ENCODE measurements at places on chromosomes 12 and 14. TPM values are rescaled to one million over a fixed set of nuclear protein-coding genes. Genes with fewer than 3 reads are reported as not detected.

DNA sequence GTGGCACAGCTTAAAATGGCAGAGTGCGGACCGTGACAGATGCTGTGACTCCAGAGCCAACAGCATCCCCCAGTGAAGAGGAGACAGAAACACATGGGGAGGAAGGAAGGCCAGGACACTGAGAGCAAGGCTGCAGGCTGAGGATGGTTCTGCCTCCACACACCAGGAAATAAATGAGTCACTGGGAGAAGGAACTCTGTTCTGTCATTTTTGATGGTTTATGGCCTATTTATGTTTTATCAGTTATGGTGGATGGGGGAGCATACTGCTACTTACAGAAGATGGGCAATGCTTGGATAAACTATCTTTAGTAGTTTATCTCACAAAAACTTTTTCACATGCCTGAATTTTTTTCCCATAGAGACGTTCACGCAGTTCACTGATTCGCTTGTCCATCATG lies 33.8 kb downstream of the ZFYVE21 start:
- no peaks in the 10 kb centered on the region for H3K36me3 ChIP-seq
- H3K4me3 ChIP-seq = no peak overlapping the region
- H3K27ac ChIP-seq = no peak overlapping the region
- DNase-seq = peak; percentile 61

GRCh38 chr14:67673451-67673850 lies 981 bp downstream of the VTI1B start:
- H3K27me3 ChIP-seq = no peaks in the 10 kb centered on the region
- H3K4me3 ChIP-seq = peak overlapping the region; percentile 94
- no peak for DNase-seq
- peaks cover 5% of the 10 kb centered on the region for H3K36me3 ChIP-seq
- H3K27ac ChIP-seq = no peak overlapping the region

DNA sequence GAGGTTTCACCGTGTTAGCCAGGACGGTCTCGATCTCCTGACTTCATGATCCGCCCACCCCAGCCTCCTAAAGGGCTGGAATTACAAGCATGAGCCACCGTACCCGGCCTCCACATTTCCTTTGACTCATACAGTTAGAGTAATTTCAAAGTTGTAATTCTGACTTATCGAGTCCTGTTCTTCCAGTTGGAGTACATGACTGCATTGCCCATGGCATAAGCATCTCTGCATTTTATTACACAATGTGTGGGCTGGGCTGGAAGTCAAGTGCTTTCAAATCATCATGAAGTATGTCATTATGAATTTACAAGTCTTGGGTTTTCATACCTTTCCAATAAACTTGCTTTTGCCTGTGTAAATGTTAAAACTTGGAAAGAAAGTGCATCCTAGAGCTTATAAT lies 1295.7 kb upstream of the FLRT2 start:
- no peak overlapping the region for H3K27ac ChIP-seq
- DNase-seq = no peak
- H3K36me3 ChIP-seq = no peaks in the 10 kb centered on the region
- no peaks in the 10 kb centered on the region for H3K27me3 ChIP-seq
- H3K4me3 ChIP-seq = no peak overlapping the region

- no peak overlapping the region for H3K4me3 ChIP-seq
- no peak overlapping the region for H3K27ac ChIP-seq
- H3K36me3 ChIP-seq = no peaks in the 10 kb centered on the region
- DNase-seq = peak; percentile 24
Observed at GRCh38 chr14:54001189-54001878, 44.7 kb upstream of the BMP4 start.

DNA sequence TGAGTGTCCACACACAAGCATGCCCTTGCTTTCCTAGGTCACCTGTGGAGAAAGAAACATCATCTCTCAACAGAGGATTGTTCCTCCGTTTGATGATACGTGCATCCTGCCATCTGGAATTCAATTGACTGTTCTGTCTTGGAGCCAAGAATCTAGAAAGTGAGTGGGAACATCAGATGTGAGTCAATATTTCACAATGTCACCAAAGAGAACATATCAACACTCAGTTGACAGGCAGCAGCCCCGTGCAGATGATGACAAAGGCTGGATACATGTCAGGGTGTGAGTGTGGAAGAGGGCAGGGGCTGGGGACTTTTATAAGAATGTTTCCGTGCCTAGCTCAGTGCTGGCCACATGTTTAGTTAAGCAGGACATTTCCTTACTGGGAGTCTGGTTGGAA lies 76.1 kb downstream of the TBC1D30 start:
- no peaks in the 10 kb centered on the region for H3K27me3 ChIP-seq
- no peaks in the 10 kb centered on the region for H3K4me1 ChIP-seq
- H3K36me3 ChIP-seq = no peaks in the 10 kb centered on the region
- no peak for DNase-seq
- H3K4me3 ChIP-seq = no peak overlapping the region

The SERPINA5 gene
- 8.6 TPM for polyA plus RNA-seq

DNA sequence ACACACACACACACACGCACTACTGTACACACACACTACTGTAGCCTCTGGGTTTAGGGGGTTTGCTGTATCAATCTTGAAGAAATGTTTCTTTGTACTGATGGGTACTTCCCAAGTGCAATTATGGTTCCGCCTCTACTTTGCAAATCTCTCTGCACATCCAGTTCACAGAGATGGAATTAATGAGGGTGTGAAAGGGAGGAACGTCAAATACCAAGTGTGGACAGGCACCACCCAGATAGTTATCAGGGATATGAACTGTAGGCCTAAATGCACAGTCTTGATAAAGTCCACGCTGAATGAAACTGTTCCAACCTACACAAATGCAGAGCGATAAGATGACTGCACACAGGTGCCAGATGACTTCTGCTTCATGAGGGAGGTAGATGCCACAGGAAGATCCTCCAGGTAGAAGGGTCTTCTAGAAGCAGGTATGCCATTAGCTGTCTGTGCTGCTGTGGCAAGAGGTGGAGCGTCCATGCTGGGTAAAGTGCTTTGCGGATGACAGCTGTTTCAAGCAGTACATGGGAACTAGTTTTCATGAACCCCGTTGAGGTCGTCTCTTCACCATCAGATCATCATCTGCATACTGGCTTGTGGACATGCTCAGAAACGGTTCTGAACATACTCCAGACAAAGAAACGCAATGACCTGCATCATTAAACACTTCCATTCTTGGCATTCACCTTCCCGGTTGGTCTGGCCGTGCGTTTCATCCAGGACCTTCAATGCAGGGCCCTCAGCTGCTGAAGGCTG lies 314.3 kb upstream of the RTL1 start:
- peaks cover 47% of the 10 kb centered on the region for H3K4me1 ChIP-seq
- no peaks in the 10 kb centered on the region for H3K36me3 ChIP-seq
- no peak overlapping the region for H3K4me3 ChIP-seq
- DNase-seq = no peak
- no peaks in the 10 kb centered on the region for H3K27me3 ChIP-seq

DNA sequence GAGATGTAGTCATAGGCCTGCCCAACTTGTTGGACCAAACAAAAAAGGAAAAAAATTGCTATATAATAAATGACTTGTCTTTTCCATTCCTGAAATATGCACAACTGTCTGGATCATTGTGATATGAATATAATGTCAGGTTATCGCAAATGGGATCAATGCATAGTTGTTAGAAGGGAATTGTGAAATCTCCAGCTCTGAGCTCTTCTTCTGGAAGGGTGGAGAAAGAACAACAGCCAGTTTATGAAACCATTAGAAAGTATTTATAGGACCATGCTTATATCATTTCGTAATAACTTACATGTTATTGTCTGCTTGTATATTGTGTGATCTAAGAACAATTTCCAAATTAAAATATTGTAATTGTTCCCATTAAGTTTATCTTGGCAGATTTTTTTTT lies 35.7 kb upstream of the HIF1A start:
- no peak for DNase-seq
- H3K36me3 ChIP-seq = no peaks in the 10 kb centered on the region
- no peak overlapping the region for H3K27ac ChIP-seq
- H3K27me3 ChIP-seq = no peaks in the 10 kb centered on the region

The MED6 gene
- polyA plus RNA-seq = 15.7 TPM

GRCh38 chr12:5588591-5588990 lies 156.7 kb downstream of the NTF3 start:
- H3K36me3 ChIP-seq = no peaks in the 10 kb centered on the region
- no peak for DNase-seq
- H3K27me3 ChIP-seq = no peaks in the 10 kb centered on the region
- no peaks in the 10 kb centered on the region for H3K4me1 ChIP-seq
- H3K27ac ChIP-seq = no peak overlapping the region

GRCh38 chr12:93614917-93615596 lies 42.6 kb downstream of the SOCS2 start:
- peaks cover 6% of the 10 kb centered on the region for H3K27me3 ChIP-seq
- no peaks in the 10 kb centered on the region for H3K4me1 ChIP-seq
- no peaks in the 10 kb centered on the region for H3K36me3 ChIP-seq
- H3K4me3 ChIP-seq = no peak overlapping the region
- DNase-seq = no peak

DNA sequence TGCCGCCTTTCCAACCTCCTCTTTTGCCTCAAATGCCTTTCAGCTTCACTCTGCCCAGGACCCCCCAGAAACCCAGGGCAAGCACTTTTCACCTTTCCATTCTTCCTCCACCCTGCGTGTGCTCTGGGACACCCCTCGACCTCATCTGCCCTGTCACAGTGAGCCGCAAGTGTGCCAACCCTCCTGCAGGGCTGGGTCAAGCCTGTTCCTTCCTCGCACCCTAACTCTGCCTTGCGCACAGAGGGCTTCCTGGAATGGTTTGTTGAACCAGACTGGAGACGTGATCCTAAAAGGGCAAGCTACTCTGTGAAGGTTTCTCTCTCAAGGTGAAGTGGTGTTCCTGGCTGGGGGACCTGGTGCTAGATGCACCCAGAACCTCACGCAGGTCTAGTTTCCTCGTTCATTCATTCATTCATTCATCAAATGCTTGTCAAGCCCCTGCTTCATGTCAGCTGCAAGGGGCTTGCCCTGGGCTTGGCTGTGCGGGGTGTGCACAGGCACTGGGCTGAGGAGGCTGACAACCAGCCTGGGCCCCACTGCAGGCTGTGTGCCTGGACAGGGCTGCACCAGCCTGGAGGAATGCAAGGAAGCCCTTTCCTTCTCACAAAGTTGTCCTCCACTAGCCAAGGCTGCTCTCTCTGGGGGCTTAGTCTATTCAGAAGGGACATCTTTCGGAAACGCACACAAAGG lies 187.2 kb downstream of the CALM1 start:
- no peaks in the 10 kb centered on the region for H3K36me3 ChIP-seq
- H3K27ac ChIP-seq = no peak overlapping the region
- H3K4me3 ChIP-seq = no peak overlapping the region
- no peaks in the 10 kb centered on the region for H3K27me3 ChIP-seq

The BHLHE41 gene
- polyA plus RNA-seq = 0.67 TPM

DNA sequence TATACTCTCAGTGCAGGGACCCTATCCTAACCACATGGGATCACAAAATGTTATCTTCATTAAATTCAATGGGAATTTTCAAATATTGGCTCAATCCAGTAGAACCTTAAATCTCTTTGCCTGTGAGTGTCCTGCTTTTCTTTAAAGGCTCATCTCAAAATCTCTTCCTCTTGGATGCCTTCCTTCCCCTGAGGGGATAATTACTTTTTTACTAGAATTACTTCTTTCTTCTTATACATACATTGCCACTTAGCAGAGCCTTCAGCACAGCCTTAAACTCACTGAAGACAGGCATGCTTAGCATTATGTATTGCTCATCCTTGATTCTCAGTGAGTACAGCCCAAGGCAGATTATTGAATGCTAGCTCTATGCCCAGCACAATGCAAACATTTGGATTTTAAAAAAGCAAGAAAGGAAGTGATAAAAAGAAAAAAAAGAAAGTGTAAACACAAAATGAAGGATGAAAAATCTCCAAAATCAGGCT lies 1918.0 kb upstream of the FLRT2 start:
- H3K4me1 ChIP-seq = no peaks in the 10 kb centered on the region
- no peak overlapping the region for H3K4me3 ChIP-seq
- no peak overlapping the region for H3K27ac ChIP-seq
- DNase-seq = no peak
- H3K27me3 ChIP-seq = no peaks in the 10 kb centered on the region

GRCh38 chr12:10031321-10031720 lies 839 bp downstream of the CLEC9A start:
- no peak overlapping the region for H3K4me3 ChIP-seq
- DNase-seq = no peak
- H3K27me3 ChIP-seq = no peaks in the 10 kb centered on the region

DNA sequence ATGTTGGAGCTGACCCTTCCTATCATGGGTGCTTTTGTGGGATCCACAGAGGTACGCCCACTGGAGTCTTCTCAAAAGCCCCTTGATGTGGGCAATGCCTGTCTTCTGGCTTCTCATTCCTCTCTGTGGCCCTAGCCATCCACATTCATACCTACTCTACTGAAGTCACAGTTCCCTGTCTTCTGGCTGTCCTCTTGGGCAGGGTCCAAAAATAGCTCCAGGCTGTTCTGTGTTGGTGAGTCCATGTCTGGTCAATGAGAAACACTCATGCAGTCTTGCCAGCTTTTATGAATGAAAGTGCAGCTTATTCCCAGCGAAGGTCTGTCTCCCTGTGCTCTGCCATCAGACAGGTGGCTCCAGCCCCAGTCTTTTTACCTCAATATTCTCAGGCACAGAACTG lies 135.9 kb upstream of the MDM1 start:
- H3K27me3 ChIP-seq = no peaks in the 10 kb centered on the region
- H3K4me3 ChIP-seq = no peak overlapping the region
- peaks cover 5% of the 10 kb centered on the region for H3K4me1 ChIP-seq
- DNase-seq = no peak
- no peak overlapping the region for H3K27ac ChIP-seq

- H3K36me3 ChIP-seq = no peaks in the 10 kb centered on the region
- no peaks in the 10 kb centered on the region for H3K27me3 ChIP-seq
- H3K4me1 ChIP-seq = no peaks in the 10 kb centered on the region
- H3K27ac ChIP-seq = peak overlapping the region; percentile 82
- DNase-seq = no peak
Observed at GRCh38 chr14:24673059-24673458, 39.1 kb upstream of the GZMB start.

- peaks cover 30% of the 10 kb centered on the region for H3K36me3 ChIP-seq
- no peak overlapping the region for H3K27ac ChIP-seq
- H3K27me3 ChIP-seq = no peaks in the 10 kb centered on the region
- no peaks in the 10 kb centered on the region for H3K4me1 ChIP-seq
- no peak overlapping the region for H3K4me3 ChIP-seq
Observed at GRCh38 chr12:49524660-49525324, 14.0 kb upstream of the KCNH3 start.

GRCh38 chr12:38664661-38665269 lies 240.6 kb downstream of the CPNE8 start:
- no peaks in the 10 kb centered on the region for H3K36me3 ChIP-seq
- no peaks in the 10 kb centered on the region for H3K4me1 ChIP-seq
- peak; percentile 51 for DNase-seq
- no peak overlapping the region for H3K4me3 ChIP-seq
- H3K27ac ChIP-seq = no peak overlapping the region
- H3K27me3 ChIP-seq = no peaks in the 10 kb centered on the region

- peak overlapping the region; percentile 97 for H3K27ac ChIP-seq
- H3K36me3 ChIP-seq = peaks cover 60% of the 10 kb centered on the region
- H3K4me1 ChIP-seq = peaks cover 18% of the 10 kb centered on the region
- no peak overlapping the region for H3K4me3 ChIP-seq
Observed at GRCh38 chr14:93056840-93057585, 58.7 kb downstream of the ITPK1 start.

The FAM90A1 gene
- not detected for polyA plus RNA-seq

The GAS2L3 gene
- polyA plus RNA-seq = 37.4 TPM

The GPR84 gene
- polyA plus RNA-seq = 0.33 TPM

All from small intestine (tissue), 16 donors.